ENCODE measurements at places on chromosomes 7 and 10.

GRCh38 chr10:88136712-88137111 is 273.3 kb downstream of the PTEN start:
- no peak for DNase-seq

- DNase-seq = peak; percentile 31
Observed at GRCh38 chr7:20172736-20173334, 44.3 kb downstream of the MACC1 start.

GRCh38 chr10:71517298-71518169 is 120.8 kb downstream of the CDH23 start:
- DNase-seq = no peak

- DNase-seq = no peak
Observed at GRCh38 chr7:27834179-27834921, 94.4 kb downstream of the TAX1BP1 start.

DNA sequence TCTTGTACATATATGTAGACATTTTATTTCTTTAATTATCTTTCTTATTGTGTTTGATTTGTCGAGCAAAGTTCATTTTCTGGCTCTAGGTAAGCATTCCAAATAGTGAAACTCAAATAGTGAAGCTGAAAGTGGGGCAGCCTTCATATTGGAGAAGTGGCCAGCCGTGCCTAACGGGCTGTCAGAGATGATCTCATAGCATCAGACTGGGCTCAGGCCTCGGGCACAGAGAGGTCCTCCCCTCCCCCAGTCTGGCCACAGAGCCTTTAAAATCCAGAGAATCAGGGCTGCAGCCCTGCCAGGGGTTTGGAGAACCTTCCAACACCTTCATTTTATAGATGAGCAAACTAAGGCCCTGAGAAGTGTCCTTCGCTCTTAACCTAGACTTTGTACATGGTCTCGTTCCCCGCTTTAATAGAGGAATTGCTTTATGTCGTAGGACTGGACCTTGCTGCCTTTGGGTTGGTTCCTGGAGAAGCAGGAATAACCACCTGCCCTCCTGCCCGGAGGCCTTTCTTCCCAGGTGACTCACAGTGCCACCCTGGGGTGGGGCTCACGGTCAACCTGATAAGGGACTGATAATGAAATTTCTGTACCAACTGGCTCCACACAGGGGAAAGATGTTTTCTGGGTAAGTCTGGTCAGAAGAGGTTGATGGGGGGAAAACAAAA is 7.3 kb downstream of the TSPAN15 start:
- no peak for DNase-seq

GRCh38 chr7:149714910-149715471 is 58.4 kb downstream of the ZNF467 start:
- DNase-seq = no peak

- DNase-seq = no peak
Observed at GRCh38 chr7:42483886-42484285, 246.9 kb upstream of the GLI3 start.

- no peak for DNase-seq
Observed at GRCh38 chr7:131893631-131894340, 337.4 kb upstream of the PODXL start.

GRCh38 chr7:141549582-141549981 is 1.6 kb upstream of the AGK start:
- DNase-seq = no peak

DNA sequence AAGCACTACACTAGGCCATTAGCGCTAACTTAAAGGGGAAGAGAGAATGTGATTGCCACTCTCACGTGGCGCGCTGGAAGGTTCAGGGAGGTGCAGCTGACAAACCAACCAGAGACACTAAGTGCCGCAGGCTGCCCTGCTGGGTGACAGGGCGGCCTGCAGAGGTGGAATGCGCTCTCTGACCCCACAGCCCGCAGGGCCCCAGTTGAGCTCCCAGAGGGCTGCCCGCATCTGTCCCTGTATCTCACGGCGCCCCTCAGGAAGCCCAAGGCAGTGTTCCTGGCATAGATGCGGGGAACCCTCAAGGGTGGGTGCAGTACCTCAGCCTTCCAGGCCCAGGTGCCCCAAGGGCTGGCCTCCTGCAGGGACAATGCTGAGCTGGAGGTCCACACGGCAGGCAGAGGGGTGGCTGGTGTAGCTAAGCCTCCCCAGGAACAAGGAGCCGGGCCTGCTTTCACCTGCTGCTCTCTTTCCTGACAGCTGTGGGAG is 66.6 kb downstream of the CALML3 start:
- no peak for DNase-seq

DNA sequence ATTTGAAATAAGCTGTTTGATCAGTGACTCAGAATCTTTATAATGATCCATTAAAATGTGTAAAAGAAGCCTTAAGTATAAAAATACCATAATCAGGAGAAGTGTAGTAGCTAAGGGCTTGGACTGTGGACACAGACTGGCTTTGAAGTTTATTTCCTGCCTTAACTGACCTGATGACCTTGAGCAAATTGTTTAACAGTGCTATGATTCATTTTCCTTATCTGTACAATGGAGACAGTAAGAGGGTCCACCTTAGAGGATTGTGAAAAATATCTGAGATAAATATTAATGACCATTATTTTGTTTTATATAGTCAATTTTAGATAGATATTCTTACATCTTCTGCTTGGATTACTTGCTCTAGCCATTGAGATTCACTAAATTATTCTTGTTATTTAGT is 13.3 kb upstream of the RPA3 start:
- no peak for DNase-seq

DNA sequence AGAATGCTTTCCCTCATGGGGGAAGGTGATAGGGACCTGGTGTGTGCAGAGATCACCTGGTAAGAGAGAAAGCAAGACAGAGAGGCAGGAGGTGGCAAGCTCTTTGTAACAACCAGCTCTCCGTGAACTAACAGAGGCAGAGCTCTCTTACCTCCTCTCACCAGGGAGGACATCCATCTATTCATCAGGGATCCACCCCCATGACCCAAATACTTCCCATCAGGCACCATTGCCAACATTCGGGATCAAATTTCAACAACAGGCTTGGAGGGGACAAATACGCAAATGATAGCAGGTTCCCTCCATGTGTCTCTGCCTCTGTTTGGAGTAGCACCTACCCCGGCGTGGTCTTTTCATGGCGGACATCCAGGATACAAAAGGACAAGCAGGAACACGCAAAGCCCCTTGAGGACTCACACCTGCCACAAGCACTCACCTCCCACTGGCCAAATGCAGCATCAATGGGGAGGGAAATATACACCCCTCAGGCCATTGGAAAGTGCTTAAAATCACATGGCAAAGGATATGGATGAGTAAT is 431.2 kb upstream of the AUTS2 start:
- peak; percentile 88 for DNase-seq

- no peak for DNase-seq
Observed at GRCh38 chr10:6203331-6204062, 765 bp downstream of the PFKFB3 start.

DNA sequence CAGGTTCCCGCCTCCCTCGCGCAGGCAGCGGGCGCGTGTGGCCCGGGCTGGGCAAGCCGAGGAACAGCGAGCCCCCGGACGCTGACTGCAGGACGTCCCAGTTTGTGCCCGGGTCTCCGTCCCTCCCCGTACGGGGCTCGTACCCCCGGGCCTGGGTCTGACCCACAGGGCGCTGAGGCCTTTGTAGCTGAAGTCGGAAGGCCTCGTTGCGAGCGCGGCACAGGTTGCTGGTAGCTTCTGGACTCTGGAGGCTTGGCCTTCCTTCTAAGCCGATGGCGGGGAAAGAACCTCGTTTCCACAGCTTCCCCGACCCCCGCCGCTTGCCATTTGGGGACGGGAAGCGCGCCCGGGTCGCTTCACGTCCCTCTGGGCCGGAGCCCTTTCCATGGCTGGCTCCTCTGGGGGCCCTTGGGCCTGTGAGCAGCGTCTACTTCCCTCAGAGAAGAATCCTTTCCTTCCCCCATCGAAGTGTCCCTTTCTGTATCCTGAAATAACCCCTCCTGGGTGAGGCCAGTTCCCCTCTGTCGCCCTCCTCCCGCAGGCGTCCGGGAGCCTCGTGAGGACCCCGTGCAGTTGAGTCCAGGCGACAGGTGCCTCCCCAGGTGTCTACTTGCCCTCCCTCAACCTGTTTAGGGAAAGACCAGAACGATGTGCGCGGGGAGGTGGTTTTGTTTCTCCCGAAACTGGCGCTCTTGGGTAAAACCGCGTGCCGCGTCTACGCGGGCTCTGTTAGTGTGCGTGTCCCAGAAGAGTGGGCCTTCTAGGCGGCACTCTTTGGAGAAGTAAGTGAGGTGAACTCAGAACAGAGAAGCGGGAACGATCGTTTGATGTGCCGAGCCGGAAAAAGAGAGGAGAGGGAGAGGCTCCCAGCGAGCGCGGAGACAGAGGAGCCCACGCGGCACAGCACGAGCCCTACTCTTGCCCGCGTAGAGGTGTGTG is 9.3 kb downstream of the EVX1 start:
- DNase-seq = no peak

DNA sequence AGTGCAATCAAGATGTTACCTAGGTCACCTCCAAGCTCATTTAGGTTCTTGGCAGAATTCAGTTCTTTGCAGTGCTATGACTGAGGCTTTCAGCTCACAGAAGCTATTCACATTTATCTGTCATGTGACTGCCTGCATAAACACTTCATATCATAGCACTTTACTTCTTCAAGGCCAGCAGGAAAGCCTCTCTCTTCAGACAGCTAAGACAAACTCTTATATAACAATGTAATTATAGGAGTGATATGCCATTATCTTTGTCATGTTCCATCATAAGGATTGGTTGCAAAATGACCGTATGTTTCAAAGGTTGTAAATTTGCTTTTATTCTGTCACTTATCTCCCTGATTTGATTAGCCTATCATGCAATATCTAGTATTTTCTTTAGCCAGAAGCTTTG is 78.8 kb upstream of the TMEM196 start:
- DNase-seq = peak; percentile 75

- DNase-seq = no peak
Observed at GRCh38 chr10:84217746-84218145, 7.6 kb downstream of the LRIT2 start.

DNA sequence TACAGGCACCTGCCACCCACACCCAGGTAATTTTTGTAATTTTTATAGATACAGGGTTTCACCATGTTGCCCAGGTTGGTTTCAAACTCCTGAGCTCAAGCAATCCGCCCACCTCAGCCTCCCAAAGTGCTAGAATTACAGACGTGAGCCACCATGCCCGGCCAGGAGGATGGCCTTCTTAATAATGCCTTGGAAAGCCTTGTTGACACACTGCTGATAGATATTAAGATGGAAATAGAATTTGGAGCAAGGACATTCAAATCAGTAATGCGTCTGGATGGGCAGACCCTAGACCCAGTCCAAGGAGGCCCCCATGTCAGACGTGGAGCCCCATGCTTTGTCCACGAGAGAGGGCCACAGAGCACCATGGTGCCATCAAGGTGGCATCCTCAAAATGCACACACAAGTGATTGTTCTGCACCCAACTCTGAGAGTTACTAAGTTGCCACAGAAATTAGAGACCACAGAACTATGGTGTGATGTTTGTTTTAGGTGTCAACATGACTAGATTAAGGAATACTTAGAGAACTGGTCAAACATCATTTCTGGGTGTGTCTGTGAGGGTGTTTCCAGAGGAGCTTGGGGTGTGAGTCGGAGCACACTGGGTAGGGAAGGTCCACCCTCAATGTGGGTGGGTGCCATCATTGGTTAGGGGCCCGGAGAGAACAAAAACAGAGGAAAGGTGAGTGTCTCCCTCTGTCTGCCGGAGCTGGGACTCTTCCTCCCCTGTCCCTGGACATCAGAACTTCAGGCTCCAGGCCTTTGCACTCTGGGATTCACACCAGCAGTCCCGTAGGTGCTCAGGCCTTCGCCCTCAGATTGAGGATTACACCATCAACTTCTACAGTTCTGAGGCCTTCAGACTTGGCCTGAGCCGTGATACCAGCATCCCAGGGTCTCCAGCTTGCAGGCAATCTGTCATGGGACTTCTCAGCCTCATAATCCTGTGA is 34.5 kb downstream of the EBF3 start:
- DNase-seq = no peak

- no peak for DNase-seq
Observed at GRCh38 chr7:115005251-115005650, 83.4 kb downstream of the MDFIC start.

DNA sequence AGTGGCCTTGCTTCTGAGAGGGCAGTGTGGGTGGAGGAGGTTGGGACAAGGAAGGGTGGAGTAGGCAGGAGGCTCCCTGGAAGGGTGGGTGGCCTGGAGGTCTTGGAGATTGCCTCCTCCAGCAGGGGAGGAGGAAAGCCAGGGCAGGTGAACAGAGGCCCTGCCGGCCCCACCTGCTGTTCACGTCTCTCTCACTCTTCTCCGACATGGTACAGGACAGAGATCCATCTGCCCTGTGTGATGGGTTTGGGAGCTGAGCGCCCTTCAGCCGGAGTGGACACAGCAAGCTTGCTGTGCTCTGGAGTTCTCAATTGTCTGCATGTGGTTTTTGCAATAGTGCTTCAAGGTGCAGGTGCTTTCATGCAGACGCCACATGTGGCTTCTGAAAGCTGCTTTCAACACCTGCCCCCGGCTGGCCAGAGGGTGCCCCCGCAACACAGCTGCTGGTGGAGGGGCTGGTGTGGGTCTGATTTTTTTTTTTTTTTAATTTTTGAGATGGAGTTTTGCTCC is 82.8 kb upstream of the GNA12 start:
- no peak for DNase-seq

GRCh38 chr10:29611781-29612381 is 22.9 kb downstream of the SVIL start:
- no peak for DNase-seq

GRCh38 chr7:42567051-42567450 is 330.0 kb upstream of the GLI3 start:
- no peak for DNase-seq

DNA sequence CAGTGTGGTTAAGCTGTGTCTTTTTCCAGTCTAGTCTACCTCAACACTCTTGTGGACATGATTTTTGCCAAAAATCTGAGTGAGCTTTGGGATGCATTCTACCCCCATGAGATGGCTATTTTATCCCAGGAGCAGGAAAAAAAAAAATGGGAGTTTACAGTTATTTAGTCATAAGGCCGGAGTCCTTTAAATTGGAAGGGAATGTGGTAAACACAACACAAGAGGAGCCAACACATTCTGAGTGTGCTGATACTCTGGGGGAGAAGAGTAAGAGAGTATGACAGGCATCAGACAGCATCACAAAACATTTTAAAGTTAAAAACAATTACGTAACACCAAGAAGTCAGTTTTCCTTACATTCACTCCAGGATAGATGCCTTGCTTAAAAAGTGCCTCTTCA is 46.1 kb downstream of the C1GALT1 start:
- no peak for DNase-seq

DNA sequence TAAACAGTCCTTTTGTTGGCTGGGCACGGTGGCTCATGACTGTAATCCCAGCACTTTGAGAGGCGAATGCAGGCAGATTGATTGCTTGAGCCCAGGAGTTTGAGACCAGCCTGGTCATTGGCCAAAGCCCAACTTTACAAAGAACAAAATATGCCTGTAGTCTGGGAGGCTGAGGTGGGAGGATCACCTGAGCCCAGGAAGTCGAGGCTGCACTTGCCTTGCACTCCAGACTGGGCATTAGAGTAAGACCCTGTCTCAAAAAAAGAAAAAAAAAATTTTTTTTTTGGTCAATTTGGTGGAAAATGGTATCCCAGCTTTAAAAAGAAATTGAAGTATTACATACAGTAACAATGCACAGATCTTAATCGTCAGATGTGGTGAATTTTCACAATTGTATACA is 4.8 kb downstream of the GLRX3 start:
- no peak for DNase-seq

All from NCI-H2029 treated with DMSO at 0.1 percent for 48 hours (cell line).